ENCODE measurements at places on chromosomes 2 and 18. TPM values are rescaled to one million over a fixed set of nuclear protein-coding genes. Genes with fewer than 3 reads are reported as not detected.

The GLI2 gene
- total RNA-seq = 46.9 TPM

The TXNDC2 gene
- not detected for total RNA-seq

The CYRIA gene
- 8.2 TPM for total RNA-seq

The PIEZO2 gene
- 14.7 TPM for total RNA-seq

The CABLES1 gene
- total RNA-seq = 28.0 TPM

The DPYSL5 gene
- total RNA-seq = 16.3 TPM

The IL1RN gene
- total RNA-seq = not detected

The MSTN gene
- total RNA-seq = not detected

The IL1R2 gene
- not detected for total RNA-seq

The NT5DC4 gene
- total RNA-seq = not detected

DNA sequence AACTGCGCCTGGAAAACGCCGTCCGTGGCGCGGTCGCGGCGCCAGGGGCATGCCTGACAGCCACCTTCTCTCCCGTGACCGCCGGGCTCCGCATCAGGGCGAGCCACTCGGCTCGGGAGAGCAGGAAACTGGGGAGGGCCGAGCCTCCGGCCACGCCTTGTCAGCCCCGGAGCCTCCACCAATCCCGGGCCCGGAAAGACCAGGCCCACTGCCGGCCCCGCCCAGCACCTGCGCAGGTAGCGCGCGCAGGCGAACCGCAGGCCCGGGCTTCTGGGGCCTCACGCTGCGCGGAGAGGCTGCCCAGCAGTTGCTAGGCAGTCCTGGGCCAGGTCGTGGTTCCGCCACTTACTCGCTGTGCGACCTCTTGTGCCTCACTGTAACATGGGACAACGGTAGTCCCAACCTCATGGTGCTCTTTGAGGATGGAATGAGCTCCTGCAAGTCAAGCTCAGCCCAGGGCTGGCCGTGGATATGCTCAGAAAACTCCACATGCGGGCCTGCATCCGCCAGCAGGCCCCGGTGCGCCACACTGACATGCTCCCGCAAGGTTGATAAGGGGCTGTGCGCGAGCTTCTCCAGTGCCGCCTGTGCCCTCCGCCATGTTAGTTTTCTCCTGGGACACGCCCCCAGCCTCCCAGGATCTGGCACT, 97.1 kb downstream of the INHBB start:
- H3K27me3 ChIP-seq = peaks cover 62% of the 10 kb centered on the region
- peak; percentile 70 for DNase-seq
- peaks cover 3% of the 10 kb centered on the region for H3K4me1 ChIP-seq
- peak overlapping the region; percentile 55 for H3K4me3 ChIP-seq
- no peaks in the 10 kb centered on the region for H3K36me3 ChIP-seq

GRCh38 chr2:88720399-88720798, 28.9 kb downstream of the RPIA start:
- H3K4me3 ChIP-seq = no peak overlapping the region
- no peaks in the 10 kb centered on the region for H3K36me3 ChIP-seq
- no peaks in the 10 kb centered on the region for H3K27me3 ChIP-seq
- no peak for DNase-seq
- no peak overlapping the region for H3K27ac ChIP-seq

DNA sequence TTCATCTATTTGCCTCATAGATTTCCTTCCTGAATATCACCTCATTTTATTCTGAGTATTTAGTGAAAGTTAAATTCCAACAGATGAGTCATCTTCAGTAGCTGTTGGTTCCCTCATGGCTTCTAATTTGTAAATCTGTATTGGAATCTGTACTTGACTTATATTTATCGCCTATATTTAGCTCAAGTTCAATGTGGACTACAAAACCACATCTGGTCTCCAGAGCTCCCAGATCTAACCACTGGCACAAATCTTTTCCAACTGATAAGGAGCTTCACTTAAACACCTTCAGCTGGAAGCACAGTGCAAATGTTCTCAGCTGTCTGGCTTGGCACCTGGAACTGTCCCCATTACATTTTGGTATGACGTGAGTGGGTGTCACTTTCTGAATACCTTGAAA, 82.8 kb upstream of the DSEL start:
- no peak for DNase-seq
- H3K36me3 ChIP-seq = no peaks in the 10 kb centered on the region
- H3K27me3 ChIP-seq = no peaks in the 10 kb centered on the region
- H3K4me1 ChIP-seq = no peaks in the 10 kb centered on the region
- H3K4me3 ChIP-seq = no peak overlapping the region
- no peak overlapping the region for H3K27ac ChIP-seq

DNA sequence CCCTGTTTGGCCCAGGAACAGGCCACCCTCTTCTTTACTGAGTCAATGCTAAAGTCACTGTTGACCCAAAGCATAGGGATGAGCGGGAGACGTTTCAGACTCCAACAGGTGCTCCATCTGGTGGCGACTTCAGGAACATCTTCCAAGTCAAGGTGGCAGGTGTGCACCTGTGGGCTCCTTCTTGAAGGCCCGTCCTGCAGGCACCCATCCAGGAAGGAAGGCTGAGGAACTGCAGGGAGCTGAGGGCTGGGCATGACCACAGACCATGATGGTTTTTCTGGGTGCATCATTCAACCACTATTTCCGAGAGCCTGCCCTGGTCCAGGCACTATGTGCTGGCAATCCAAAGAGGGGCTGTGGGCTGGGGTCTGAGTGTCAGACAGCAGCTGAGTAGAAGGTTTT, 142.8 kb downstream of the NDUFA10 start:
- H3K27me3 ChIP-seq = no peaks in the 10 kb centered on the region
- H3K36me3 ChIP-seq = no peaks in the 10 kb centered on the region
- no peak overlapping the region for H3K4me3 ChIP-seq

DNA sequence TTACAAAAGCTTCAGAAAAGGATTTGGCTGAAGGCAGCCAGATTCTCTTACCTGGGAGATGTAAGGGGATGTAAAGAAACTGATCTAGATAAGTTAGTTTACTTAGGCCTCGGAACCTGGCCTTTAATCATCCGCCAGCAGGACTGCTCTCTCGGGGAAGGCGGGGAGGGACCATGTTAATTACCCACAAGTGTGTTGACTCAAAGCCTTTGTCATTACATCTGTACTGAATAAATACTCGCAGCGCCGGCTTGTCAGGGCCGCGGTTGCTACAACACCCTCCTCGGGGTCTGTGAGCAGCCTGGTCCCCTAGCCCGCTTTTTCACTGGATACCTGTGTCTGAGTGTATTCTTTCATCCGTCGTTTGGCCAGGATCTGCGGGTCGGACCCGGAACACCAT, 6.7 kb downstream of the CHMP3 start:
- H3K4me1 ChIP-seq = peaks cover 3% of the 10 kb centered on the region
- peak; percentile 10 for DNase-seq
- no peaks in the 10 kb centered on the region for H3K27me3 ChIP-seq
- no peak overlapping the region for H3K4me3 ChIP-seq

GRCh38 chr18:58662118-58662517, 9.1 kb upstream of the MALT1 start:
- H3K4me1 ChIP-seq = no peaks in the 10 kb centered on the region
- H3K27ac ChIP-seq = no peak overlapping the region
- DNase-seq = peak; percentile 11
- H3K4me3 ChIP-seq = no peak overlapping the region
- H3K27me3 ChIP-seq = no peaks in the 10 kb centered on the region
- H3K36me3 ChIP-seq = no peaks in the 10 kb centered on the region

DNA sequence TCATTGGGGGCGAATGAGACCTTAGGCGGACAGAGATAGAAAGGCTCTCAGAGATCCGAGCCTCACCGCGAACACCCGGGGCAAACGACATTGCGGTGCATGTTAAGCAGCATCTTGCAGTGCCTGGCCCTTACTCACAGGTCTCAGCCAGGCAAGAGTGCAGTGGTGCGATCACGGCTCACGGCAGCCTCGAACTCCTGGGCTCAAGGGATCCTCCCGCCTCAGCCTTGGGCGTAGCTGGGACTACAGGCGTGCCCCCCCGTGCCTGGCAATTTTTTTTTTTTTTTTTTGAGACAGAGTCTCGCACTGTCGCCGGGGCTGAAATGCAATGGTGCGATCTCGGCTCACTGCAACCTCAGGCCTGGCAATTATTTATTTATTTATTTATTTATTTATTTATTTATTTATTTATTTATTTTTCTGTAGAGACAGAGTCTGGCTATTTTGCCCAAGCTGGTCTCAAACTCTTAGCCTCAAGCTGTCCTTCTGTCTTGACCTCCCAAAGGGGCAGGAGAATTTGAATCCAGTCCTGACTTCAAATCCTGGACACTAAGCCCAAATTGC, 1.3 kb downstream of the LAMA3 start:
- H3K4me1 ChIP-seq = peaks cover 7% of the 10 kb centered on the region
- DNase-seq = peak; percentile 53
- H3K27ac ChIP-seq = no peak overlapping the region
- H3K4me3 ChIP-seq = peak overlapping the region; percentile 55
- H3K27me3 ChIP-seq = peaks cover 11% of the 10 kb centered on the region

GRCh38 chr2:6960659-6961058, 43.4 kb downstream of the RNF144A start:
- DNase-seq = no peak
- H3K36me3 ChIP-seq = no peaks in the 10 kb centered on the region
- H3K27me3 ChIP-seq = no peaks in the 10 kb centered on the region
- H3K4me1 ChIP-seq = no peaks in the 10 kb centered on the region
- no peak overlapping the region for H3K4me3 ChIP-seq

DNA sequence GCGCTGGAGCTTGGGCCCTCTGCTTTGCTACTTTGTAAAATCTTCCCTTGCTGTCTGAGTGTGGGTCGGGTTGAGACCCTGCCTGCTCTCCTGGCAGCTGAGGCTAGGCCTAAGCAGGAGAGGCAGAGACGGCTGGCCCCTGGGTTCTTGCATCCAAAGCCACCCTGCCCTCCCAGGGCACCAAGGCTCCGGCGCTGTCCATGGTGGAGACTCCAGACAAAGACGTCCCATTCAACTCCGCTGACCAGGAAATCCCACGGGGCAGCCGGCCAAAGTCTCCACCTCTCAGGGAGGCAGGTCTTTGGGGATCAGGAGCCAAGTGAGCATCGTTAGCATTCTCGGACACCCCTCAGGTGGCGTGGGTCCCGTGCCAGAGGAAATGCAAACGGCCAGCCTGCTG, 2.6 kb upstream of the PRLH start:
- no peaks in the 10 kb centered on the region for H3K27me3 ChIP-seq
- H3K4me3 ChIP-seq = no peak overlapping the region
- no peaks in the 10 kb centered on the region for H3K4me1 ChIP-seq
- peak; percentile 82 for DNase-seq
- no peak overlapping the region for H3K27ac ChIP-seq

- H3K4me3 ChIP-seq = no peak overlapping the region
- H3K27me3 ChIP-seq = no peaks in the 10 kb centered on the region
- no peaks in the 10 kb centered on the region for H3K4me1 ChIP-seq
- DNase-seq = no peak
- H3K27ac ChIP-seq = no peak overlapping the region
These were observed 18.3 kb downstream of the NHEJ1 start for GRCh38 chr2:219142329-219142728.

DNA sequence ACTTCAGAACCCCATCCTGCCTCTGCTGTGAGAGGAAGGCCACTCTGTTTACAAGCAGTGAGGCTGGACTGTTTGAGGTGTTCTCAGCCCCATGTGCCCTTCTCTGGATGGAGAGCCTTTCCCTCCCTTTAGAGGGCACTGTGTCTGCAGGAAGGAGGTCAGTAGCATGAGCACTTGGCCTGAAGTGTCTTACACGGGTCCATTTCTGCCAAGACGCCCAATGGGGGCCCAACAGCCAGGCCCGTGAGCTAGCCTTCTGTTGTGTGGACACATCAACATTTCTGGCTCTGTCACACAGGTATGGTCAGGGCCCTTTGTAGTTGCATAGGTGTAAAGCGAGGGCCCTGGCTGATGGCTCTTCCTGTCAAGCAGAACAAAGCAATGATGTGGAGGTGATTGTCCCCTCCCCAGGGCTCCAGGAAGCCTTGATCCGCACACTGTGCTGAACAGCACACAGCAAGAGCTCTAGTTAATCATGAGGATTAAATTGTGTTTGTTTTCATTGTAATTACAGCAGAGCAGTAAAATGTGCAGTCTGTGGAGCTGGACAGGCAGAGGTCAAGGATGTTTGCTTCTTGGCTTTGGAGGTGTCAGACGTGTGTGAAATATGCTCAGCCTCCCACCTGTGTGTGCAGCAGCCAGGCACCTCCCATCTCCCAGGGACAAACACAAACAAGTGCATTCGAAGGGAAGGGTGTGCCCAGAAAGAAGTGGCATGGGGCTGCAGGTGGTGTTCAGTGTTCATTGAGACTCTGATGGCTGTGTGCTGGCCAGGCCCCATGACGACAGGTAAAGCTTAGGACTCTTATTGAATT, 132.1 kb downstream of the SH3RF3 start:
- DNase-seq = no peak
- no peaks in the 10 kb centered on the region for H3K27me3 ChIP-seq
- H3K27ac ChIP-seq = no peak overlapping the region
- H3K36me3 ChIP-seq = no peaks in the 10 kb centered on the region
- H3K4me3 ChIP-seq = no peak overlapping the region

DNA sequence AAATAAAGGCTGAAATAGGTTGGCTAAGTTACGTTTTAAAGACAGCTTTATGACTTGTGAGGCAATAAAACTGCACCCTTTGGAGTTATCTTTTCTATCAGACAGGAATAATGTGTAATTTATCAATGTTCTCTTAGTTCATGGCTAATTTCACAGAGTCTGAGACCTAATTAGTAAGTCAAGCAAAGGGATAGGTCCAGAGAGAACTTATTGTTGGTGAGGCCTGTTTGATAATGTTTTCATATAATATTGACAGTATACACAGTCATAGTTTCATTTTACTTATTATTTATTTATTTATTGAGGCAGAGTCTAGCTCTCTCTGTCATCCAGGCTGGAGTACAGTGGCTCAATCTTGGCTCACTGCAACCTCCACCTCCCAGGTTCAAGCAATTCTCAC, 1.9 kb upstream of the IL36RN start:
- H3K4me3 ChIP-seq = no peak overlapping the region
- H3K27ac ChIP-seq = no peak overlapping the region
- no peaks in the 10 kb centered on the region for H3K27me3 ChIP-seq
- no peaks in the 10 kb centered on the region for H3K4me1 ChIP-seq
- no peaks in the 10 kb centered on the region for H3K36me3 ChIP-seq

DNA sequence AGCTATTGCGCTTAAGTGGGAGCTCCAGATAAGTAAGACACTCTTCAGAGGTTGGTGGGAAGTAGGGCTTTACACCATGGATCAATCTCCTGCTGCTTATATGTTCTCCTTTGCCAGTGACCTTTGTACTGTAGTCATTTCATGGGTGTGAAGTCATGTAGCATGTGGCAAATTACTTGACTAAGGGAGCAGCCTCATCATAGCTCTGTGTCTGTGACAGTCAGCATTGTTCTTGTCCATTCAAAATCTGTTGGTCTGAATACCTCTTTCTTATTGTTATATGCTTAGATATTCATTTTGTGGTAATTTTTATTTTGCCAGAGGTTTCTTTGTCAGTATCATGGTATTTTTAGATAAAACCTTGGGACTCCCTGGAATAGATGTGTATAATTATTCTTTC, 18.2 kb downstream of the SLC4A1AP start:
- no peak for DNase-seq
- peaks cover 9% of the 10 kb centered on the region for H3K36me3 ChIP-seq
- H3K27me3 ChIP-seq = peaks cover 1% of the 10 kb centered on the region
- no peak overlapping the region for H3K27ac ChIP-seq
- no peaks in the 10 kb centered on the region for H3K4me1 ChIP-seq
- no peak overlapping the region for H3K4me3 ChIP-seq

GRCh38 chr18:3058328-3059191, 45.6 kb upstream of the LPIN2 start:
- H3K27me3 ChIP-seq = no peaks in the 10 kb centered on the region
- H3K4me3 ChIP-seq = no peak overlapping the region
- DNase-seq = no peak
- H3K4me1 ChIP-seq = no peaks in the 10 kb centered on the region

GRCh38 chr18:8367217-8367988, 241.8 kb upstream of the RAB12 start:
- H3K27me3 ChIP-seq = peaks cover 2% of the 10 kb centered on the region
- H3K36me3 ChIP-seq = no peaks in the 10 kb centered on the region
- no peaks in the 10 kb centered on the region for H3K4me1 ChIP-seq
